ENCODE measurements at places on chromosomes 11 and 22. TPM values are rescaled to one million over a fixed set of nuclear protein-coding genes. Genes with fewer than 3 reads are reported as not detected.

GRCh38 chr11:122803306-122803705, 35.0 kb upstream of the CRTAM start:
- DNase-seq: no peak

GRCh38 chr11:33667819-33668467, 32.7 kb downstream of the C11orf91 start:
- DNase-seq: no peak

DNA sequence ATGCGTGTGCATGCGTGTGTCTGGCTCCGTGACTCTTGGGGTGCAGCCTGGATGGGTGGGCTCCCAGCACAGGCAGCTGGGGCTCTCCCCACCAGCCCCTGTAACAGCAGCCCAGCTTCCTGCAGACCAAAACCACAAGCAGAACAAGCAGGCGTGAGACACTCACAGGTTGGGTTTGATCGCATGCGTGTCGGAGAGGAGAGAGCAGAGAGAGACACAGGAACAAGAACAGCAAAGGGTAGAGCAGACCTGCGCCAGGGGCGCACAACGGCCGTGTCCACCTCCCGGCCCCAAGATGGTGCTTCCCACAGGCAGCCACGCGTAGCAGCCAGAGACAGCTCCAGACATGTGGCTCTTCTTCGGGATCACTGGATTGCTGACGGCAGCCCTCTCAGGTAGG, at the start of gene CD6:
TSS of gene CD6 (plus strand) at position 161 of the 400 bp plus-strand sequence. CDS start at position 347, 186 bp downstream.
- no peak for DNase-seq

GRCh38 chr11:122100756-122101080, 15.3 kb downstream of the BLID start:
- peak; percentile 53 for DNase-seq

GRCh38 chr11:80028998-80029397, 588.2 kb upstream of the TENM4 start:
- DNase-seq: no peak

- DNase-seq: no peak
Observed at GRCh38 chr11:1293619-1294015, 15.8 kb downstream of the TOLLIP start.

- no peak for DNase-seq
Observed at GRCh38 chr11:35723493-35723892, 60.9 kb downstream of the TRIM44 start.

- DNase-seq: no peak
Observed at GRCh38 chr11:116420770-116421528, 351.8 kb downstream of the BUD13 start.

GRCh38 chr11:69983897-69984438, 94.1 kb upstream of the ANO1 start:
- no peak for DNase-seq

DNA sequence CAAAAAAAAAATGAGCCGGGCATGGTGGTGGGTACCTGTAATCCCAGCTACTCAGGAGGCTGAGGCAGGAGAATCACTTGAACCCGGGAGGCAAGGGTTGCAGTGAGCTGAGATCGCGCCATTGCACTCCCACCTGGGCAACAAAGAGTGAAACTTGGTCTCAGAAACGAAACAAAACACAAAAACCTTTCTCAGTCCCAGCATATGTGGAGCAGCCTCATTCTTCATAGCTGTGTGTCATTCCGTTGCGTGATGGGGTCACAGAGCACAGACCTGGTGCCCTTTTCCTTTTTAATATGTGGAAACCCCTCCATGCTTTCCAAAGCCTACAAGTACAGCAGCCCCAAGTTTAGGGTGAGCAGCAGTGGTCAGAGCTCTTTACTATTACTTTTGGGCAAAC, 13.7 kb downstream of the PEX26 start:
- DNase-seq: no peak

DNA sequence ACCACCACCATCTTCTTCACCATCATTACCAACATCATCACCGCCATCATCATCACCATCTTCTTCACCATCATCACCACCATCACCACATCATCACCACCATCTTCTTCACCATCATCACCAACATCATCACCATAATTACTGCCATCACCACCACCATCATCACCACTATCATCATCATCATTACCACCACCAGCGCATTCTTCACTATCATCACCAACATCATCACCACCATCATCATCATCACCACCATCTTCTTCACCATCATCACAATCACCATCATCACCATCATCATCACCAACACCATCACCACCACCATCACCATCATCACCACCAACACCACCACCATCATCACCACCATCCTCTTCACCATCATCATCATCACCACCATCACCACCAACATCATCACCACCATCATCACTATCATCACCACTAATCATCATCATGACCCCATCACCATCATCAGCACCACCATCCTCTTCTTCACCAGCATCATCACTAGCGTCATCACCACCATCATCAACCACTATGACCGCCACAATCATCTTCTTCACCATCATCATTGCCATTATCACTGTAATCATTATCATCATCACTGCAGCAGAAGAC, 303.8 kb downstream of the CTTN start:
- no peak for DNase-seq

- no peak for DNase-seq
Observed at GRCh38 chr11:88103337-88104206, 71.7 kb downstream of the RAB38 start.

GRCh38 chr11:67266449-67267187, at the start of gene GRK2:
GRK2 (plus strand) TSS chr11:67266473; CDS start chr11:67266700, 227 bp downstream.
- peak; percentile 70 for DNase-seq

DNA sequence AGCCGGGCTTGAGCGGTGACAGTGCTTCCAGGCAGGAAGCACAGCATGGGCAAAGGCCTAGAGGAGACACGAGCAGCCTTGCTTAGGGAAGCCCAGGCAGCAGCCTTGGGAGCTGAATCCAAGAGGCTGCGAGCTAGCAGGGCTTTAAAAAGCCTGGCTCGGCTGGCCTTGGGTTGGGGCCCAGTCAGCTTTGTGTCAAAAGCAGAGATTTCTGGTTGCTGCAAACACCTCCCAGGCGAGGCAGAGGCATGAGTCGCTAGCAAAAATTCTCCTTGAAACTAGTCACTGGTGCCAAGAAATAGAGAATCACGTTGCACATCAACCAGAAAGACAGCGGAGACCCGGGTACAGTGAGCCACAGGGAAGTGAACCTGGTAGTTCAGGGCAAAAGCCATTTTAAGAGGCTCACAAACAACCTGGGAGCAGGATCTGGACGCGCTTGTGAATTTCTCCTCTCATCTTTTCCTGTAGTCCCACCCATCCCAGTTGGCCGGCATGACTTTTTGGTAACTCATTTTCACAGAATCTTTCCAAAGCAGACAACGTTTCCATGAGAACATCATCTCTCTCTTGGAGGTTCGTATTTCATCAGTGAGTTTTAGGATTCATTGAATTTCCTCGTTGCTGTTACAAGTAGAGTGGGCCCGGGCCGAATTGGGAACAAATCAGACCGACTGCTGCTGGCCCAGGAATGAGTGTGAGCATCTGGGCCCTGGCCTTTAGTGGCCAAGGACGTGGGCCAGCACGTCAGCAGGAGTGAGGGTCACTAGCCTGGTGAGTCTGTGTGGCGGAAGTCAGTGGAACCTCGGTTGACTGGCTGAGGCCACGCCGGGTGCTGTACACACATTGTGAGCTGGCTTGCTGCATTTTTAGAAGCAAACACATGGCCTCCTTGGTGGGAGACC, 16.4 kb upstream of the FGF4 start:
- no peak for DNase-seq

DNA sequence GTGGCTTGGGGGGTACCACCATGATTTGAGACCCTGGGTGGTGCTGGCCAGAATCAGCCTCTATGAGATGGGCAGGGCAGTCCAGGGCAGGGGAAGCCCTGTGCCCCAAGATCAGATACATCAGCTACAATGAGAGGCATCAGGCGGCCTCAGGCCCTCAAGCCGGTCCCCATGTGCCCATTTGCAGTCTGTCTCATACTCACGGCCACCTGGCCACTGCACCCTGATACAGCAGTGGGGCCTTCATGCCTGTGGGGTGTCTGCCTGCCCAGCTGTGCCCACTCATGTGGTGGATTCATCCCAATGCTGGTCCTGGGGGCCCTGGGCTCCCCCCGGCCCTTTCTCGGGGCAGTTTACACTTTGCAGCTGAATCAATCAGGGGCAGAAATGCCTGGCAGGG, 42.4 kb upstream of the KCNQ1OT1 start:
- peak; percentile 32 for DNase-seq

The FGF19 gene
- total RNA-seq: not detected

The CCDC116 gene
- 0.24 TPM for total RNA-seq

The MYO18B gene
- 114 TPM for total RNA-seq
